GM18507 (cell line): ENCODE measurements at places on chromosomes 2 and 18.

DNA sequence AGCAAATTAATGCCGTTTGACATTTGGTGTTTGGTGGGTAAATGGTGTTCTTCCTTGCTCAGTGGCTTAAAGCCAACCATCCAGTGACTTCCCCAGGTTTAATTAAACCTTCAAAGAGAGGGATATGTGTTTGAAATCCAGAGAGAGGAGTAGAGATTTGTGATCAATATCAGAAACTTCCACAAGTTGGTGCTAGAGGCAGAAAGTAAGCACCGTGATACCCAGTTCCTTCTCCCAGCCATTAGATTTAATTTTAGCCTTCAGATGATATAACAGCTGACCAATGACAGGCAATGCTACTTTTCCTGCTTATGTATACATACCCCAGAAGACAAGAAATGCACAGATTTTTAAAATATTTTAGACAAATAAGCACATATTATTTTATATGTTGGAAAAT lies 398.5 kb downstream of the CDH2 start:
- no peak for DNase-seq

DNA sequence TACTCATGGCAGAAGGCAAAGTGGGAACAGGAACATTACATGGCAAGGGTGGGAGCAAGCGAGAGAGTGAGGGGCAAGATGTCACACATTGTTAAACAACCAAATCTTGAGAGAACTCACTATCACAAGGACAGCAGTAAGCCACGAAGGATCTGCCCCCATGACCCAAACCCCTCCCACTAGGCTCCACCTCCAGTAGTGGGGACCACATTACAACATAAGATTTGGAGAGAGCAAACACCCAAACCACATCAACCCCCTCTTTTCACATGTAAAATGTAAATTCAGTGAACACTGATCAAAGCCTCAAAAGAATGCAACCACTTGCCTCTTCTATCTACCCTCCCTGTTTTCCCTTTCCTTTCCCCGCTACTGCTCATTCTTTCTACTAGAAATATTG lies 43.6 kb upstream of the TNP1 start:
- no peak for DNase-seq

DNA sequence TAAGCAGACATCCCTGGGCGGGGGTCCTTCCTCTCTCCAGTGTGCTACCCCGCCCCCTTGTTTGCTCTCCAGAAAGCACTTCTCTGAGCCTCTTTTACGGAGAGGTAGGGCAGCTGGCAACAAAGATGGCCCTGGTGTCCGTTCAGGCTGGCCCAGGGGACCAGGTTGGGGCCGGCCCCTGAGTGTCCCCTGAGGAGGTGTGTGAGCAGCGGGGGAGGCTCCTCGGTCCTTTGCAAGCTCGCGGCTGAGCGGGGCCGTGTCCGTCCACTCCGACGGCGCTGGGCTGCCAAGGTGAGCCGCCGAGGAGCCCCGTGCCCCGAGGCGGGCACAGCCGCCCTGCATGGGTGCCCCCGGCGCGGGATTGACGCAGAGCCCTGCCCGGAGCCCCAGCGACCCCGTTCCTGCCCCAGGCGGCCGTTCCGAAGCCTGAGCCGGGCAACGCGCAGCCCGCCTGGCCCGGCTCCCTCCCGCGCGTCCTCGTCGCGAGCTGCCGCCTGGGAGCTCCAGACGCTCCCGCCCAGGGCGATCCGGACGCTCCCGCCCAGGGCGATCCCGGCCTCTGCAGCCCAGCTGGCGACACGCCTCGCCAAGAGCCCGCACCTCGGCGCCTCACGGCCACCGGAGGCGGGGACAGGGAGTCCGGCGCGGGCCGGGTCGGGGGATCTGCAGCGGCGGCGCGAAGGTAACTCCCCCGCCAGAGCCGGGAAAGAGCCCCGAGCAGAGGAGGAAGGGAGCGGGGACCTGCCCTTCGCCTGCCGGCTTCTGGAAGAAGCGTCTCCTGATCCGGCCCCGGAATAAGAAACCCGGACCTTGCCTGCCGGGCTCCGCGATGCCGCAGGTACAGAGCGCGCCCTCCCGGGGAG lies at the start of gene PROKR1:
TSS of gene PROKR1 (plus strand) at position 569 of the 863 bp plus-strand sequence. CDS start 2,243 bp downstream, outside the sequence.
- DNase-seq = no peak

DNA sequence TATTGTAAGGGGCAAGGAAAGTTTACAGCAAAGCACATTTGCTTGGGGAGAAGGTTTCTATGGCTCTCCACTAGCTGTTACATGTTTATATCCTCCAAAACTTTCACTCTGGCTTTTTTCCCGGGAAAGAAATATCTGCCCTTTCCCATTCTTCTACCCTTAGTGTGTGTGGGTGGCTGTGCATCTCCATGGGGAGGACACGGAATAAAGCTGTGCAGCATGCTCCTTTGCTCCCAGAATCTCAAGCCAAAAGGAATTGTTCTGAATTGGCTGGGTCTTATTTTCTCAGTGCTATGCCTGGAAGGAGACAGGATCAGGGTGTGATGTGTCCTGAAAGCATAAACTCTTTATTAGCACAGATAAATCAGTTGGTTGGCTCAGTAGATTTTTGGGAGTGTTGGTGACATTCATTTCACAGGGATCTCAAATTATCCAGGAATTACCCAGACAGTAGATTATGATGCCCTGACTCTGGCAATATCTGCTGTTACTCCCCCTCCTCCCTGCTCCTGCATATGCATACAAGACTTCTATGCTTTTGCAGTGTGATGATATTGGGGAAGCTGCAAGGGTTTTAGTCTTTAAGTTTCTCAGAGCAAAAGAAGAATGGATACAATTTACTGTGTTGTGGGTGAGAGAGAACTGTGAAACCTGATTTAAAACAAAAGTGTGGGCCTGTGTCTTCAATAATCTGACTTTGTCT lies 63.1 kb downstream of the PARD3B start:
- no peak for DNase-seq

DNA sequence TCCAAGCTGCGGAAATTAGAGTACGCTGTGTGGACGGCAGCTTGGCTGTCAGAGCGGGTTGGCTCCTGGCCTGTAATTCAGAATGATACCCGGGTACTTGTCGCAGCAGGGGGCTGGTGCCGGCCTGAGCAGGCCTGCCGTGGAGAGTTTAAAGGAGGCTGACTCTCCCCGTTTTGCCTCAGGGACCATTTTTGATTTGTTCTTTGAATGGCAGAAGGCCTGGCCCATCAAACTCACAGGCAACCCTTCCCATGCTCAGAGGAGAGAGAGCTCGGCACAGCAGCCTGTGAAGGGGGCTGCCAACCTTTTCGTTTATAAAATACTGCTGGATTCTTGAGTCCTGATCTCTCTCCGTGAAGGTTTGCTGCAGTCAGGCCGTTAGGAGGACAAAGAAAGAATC lies 151.3 kb downstream of the KLHL29 start:
- no peak for DNase-seq

- DNase-seq = no peak
These were observed 87.2 kb upstream of the ZEB2 start for GRCh38 chr2:144607099-144607498.

- no peak for DNase-seq
These were observed 240.4 kb downstream of the PRKCE start for GRCh38 chr2:45891719-45892424.
